ENCODE measurements at places on chromosomes 5 and 9.

DNA sequence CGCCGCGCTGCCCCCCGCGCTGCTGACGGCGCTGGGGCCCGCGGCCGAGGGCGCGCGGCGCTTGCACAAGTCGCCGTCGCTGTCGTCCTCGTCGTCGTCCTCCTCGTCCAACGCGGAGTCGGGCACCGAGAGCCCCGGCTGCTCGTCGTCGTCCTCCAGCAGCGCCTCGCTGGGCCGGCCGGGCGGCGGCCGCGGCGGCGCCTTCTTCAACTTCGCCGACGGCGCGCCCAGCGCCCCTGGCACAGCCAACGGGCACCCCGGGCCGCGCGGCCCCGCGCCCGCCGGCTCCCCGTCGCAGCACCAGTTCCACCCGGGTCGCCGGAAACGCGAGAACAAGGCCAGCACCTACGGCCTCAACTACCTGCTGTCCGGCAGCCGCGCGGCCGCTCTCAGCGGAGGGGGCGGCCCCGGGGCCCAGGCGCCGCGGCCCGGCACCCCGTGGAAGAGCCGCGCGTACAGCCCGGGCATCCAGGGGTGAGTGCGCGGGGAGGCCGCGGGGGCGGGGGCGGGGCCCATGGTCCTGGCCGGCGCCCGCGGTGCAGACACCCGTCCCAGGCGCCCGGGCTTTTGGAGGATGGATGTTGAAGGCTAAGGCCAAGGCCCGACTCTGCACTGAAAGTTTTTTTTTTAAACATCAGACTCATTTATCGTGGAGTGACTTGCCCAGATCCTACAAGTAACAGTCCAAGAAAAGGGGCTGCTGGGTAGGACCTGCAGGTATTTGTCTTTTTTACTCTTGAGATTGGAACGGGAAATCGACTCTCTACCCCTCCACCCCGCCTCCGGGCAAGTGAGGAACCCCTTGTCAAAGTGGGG, 1.2 kb downstream of the TENT4A start:
- DNase-seq, result no peak

DNA sequence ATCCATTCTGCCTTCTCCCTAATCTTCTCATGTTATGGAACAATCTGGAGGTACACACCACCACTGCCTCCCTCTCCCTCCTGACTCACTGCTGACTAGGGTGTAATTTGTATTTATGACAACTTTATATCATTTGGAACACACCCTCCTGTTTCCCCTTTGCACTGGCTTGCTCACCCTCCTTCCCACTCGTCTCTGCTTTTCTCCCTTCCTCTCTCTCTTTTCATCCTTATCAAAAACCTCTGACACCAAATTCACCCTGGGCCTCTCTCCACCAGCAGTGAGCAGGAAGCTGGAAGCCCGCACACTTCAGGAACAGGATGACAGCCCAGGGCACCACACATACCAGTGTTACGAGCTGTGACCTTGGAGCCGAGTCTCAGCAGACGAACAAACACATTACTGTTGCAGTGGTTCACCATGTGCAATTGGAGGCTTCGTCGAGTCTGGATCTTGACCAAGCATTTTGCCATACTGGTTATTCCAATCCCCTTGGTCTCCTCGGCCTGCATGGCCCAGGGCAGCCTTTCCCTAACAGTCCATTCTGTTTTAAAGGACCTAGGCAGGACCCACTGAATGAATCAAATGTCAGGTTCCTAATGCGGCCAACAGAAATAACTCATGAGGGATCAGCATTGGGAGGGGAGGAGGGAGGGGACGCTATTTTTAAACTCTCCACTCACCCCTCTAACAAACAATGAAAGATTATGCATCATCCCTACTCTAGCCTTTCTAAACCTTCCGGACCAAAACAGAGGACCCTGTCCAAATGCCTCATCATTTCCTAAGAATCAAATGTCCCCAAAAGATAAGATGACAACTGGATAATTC, 203.9 kb upstream of the RASEF start:
- DNase-seq, result no peak

DNA sequence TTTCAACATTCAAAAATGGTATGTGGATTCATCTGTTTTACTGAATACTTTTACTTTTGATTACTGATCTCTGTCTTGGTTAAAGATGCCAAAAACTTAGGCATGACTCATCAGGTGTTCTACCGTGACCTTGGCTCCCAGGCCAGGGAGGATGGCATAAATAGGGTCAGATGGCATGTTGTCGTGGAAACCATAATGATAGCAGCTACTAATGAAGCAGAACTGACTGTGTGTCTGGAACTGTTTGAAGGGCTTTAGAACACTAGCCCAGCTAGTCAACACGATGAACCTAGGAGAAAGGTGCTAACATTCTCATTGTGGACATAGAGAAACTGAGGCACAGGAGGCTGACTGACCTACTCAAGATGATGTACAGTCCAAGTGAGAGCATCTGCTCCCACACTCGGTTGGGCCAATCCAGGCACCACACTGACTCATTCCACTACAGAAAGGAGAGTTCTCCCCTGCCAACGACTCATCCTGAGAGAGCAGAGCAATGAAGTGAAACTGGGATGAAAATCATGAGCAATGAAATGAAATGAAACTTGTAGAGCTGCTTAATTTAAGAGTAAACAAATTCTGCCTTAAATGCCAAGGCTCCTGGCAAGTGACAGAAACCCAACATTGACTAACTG, 116.0 kb downstream of the TENT4A start:
- peak; percentile 10 for DNase-seq

- DNase-seq, result no peak
These were observed 71.9 kb downstream of the FOXD1 start for GRCh38 chr5:73376618-73377170.

GRCh38 chr9:115921301-115921700, 232.3 kb upstream of the PAPPA start:
- no peak for DNase-seq

- no peak for DNase-seq
These were observed 70.5 kb upstream of the ORM1 start for GRCh38 chr9:114252394-114252793.

DNA sequence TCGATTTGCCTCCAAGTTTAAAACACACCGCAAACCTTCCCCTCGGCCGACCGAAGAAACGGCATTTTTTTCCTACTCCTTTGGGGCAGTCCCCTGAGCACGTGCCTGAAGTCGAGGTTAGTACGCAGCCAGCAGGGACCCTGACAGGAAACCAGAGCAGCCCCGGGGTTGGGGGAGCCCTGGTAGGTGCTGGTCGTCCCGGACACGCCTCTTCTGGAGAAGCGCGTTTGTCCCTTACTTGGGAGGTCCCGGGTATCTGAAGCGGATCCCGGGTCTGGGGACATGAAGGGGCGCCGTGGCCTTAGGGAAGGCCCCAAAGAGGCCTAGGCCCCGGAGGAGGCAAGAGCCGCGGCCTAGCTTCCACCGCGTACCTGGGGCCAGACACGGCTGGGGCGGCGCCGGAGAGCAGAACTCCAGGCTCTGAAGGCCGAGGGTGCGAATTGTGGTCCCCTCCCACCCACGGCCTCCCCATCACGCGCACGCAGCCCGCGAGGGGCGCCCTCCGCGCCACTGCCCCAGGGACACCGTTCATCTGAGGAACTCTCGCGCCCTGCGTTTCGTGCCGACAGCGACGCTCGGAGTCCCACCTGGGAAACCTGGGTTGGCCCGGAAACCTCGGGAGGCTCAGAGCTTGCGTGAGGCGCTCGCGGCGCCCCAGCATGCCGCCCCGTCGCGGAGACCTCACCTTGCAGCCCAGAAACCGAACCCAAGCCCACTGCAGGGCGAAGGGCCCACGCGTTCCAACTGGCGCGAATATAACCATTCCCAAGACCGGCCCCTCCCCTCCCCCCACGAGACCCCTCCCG, 10.4 kb downstream of the OTP start:
- DNase-seq, result no peak

GRCh38 chr5:958701-959571, 49.7 kb upstream of the NKD2 start:
- DNase-seq, result no peak

- no peak for DNase-seq
These were observed 390 bp upstream of the SNX2 start for GRCh38 chr5:122774519-122774860.

- DNase-seq, result no peak
These were observed 130.6 kb downstream of the ZNF462 start for GRCh38 chr9:106993603-106994002.

GRCh38 chr5:178469975-178470759, 120.0 kb downstream of the COL23A1 start:
- no peak for DNase-seq

GRCh38 chr5:31962871-31963307, 211.2 kb downstream of the GOLPH3 start:
- DNase-seq, result no peak

DNA sequence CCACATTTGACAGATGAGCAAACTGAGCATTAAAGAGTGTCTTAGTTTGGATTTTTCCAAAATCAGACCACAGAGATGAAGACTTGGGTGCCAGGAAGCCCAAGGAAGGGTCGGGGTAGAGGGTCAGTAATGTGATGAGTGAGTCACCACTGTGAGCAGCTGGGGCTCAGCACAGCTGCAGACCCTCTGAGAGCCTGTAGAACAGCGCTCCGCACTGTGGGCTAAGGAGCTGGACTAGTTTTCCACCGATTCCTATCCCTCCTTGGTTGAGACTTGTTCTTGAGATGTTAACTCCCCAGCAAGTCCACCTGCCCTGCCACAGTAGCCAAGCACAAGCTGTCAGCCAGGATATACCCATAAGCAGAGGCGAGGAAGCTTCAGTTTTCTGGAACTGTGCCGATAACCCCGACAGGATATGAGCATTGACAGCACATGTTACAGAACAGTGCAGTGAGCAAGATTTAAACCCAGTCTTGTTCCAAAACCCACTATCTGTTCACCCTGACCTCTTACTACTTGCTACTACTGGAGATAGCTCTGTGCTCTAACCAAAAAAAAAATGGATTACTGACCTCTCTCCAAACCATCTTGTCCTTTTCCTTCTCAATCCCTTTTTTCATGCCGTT, 31.8 kb downstream of the EGFLAM start:
- DNase-seq, result no peak

- no peak for DNase-seq
These were observed 7.5 kb downstream of the ZNF366 start for GRCh38 chr5:72499730-72500129.

GRCh38 chr9:127925959-127926905, 4.3 kb downstream of the PIP5KL1 start:
- DNase-seq, result no peak

DNA sequence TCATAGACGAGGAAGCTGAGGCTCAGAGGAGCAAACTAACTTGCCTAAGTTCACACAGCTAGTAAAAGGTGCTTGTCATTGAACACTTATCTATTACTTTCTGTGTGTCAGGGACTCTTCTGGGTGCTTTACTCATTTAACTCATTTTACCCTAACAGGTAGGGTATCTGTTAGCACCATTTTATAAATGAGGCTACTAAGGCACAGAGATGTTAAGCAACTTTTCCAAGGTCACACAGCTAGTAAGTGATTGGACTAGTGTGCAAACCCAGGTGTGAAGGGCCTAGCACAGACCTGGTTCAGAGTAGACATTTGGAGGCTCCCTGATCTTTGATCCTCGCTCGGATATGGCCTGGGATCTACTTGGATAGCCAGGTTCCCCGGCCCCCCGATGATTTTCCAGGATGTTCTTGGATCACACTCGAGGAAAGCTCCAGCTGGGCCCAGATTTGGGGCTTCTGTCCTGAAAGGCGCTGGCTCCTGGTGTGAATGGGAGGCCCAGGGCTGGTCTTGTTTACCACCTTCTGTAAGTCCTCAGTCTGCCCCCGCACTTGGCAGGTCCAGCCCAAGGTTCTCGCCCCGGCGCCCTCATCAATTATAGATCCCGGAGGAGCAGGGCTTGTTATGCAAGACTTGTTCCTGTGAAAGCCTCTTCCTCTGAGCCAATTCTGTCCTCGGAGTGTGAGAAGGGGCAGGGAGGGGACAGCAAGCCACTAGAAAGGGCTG, 37.5 kb downstream of the GSN start:
- DNase-seq, result no peak

DNA sequence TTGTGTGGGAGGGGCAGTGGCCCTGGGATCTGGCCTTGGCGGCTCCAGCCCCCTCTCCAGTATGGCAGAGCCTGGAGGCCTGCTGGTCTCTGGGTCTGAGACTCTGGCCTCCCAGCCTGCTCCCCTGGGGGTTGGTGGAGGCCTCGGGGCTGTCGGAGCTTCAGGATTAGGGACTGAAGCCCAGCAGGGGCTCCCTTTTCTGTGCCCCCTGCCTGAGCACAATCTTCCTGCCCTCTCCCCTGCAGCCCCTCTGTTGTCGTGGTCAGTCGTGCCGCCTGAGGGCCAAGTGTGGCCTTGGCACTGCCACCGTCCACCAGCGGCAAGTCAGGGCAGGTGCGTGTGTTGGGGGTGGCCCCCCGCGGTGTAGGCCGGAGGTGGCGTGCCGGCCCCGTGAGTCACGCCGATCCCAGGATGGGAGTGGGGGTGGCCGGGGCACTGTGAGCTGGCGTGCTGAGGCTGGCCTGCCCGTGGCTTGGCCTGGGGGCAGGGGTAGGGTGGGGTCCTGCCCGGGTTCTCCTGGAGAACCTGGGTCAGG, 53.6 kb downstream of the RXRA start:
- no peak for DNase-seq

GRCh38 chr9:106697750-106698502, 165.0 kb upstream of the ZNF462 start:
- DNase-seq, result peak; percentile 52

- DNase-seq, result no peak
These were observed 232.3 kb upstream of the TBCA start for GRCh38 chr5:78008356-78008967.

GRCh38 chr5:170303549-170303948, 6.0 kb upstream of the LCP2 start:
- DNase-seq, result no peak

All from AG04449 (cell line).